RWPE1 (cell line): ENCODE measurements at places on chromosomes 6 and 20.

- no peak for DNase-seq
Observed at GRCh38 chr6:169806701-169807100, 55.3 kb downstream of the ERMARD start.

DNA sequence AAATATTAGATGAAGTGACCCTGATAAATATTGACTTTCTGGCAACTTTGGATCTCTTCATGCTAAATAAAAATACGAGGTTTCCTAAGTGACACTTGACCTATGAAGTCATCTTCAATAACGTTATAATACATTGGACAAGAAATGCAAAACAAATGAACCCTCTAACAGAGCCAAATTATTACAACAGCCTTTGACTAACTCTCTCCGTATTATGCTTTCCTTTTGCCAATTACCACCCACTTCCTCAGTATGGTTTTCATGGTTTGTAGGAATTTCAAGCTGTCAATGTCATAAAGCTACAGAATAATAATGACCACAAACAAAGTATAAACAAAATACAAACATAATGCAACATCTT, 210.5 kb downstream of the MOXD1 start:
- no peak for DNase-seq

DNA sequence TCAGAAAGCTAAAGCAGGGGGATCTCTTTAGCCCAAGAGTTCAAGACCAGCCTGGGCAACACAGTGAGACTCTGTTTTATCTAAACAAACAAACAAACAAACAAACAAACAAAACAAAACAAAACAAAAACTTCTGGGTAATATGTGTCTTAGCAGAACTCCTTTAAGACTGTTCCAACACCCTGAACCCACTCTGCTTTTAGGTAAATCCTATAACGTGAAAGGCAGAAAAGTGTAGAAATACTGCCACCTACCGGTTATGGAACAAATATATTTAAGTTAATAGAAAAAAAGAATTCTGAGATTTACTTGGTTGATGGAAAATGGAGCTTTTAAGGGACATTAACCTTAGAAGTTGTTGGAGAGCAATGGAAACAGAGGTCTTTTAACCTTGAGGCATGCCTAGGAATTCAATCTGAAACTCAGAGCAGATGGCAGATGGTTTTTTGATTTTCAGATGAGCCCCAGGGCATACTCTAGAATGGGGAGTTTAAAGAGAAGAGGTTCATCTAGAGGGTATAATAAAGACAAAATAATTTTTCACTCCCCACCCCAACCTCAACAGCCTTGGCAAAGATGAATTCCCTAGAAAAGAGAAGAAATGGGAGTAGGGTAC, 38.5 kb downstream of the SOD2 start:
- peak; percentile 32 for DNase-seq

GRCh38 chr6:12844284-12845223, 128.0 kb downstream of the PHACTR1 start:
- DNase-seq: peak; percentile 18

GRCh38 chr6:8530785-8531435, 95.6 kb upstream of the SLC35B3 start:
- no peak for DNase-seq

DNA sequence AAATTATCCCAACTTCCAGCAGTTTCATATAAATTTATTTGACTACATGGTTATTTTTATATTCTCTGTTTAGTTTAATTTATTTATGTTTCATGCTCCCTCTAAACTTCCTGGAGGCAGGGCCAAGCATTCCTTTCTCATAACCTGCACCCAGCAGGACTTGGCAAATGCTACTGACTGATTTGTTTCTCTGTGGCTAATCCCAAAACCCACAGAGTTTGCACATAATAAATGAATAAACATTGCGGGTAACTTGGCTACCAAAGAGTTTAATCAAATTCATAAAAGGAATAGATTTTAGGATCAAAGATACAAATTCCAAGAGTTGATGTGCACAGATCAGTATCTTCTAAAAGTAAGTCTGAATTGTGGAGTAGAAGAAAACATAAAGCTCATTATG, 239.5 kb downstream of the SLC35F1 start:
- DNase-seq: no peak

DNA sequence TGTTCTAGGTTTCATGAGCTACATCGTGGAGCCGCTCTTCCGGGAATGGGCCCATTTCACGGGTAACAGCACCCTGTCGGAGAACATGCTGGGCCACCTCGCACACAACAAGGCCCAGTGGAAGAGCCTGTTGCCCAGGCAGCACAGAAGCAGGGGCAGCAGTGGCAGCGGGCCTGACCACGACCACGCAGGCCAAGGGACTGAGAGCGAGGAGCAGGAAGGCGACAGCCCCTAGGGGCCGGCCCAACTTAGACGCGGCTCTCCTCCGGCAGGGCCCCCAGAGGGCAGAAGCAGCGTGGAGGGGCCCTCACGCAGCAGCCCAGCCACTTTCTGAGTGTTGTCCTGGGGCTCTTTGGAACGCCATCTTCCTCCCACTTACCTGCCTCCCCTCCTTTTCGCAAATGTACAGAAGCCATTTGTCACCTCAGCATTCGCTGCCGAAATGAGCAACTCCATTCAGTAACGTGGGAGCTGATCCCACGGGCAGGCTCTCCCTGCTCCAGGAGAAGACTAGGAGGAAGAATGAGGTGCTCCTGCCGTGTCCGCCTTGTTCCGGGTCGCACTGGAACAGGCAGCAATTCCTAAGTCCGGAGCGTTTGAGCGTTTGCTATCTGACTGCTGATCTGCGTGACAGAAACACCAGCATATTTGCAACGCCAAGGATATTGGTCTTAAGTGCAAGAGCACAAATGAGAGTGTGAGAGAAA, 58.4 kb downstream of the MTFR2 start:
- no peak for DNase-seq

DNA sequence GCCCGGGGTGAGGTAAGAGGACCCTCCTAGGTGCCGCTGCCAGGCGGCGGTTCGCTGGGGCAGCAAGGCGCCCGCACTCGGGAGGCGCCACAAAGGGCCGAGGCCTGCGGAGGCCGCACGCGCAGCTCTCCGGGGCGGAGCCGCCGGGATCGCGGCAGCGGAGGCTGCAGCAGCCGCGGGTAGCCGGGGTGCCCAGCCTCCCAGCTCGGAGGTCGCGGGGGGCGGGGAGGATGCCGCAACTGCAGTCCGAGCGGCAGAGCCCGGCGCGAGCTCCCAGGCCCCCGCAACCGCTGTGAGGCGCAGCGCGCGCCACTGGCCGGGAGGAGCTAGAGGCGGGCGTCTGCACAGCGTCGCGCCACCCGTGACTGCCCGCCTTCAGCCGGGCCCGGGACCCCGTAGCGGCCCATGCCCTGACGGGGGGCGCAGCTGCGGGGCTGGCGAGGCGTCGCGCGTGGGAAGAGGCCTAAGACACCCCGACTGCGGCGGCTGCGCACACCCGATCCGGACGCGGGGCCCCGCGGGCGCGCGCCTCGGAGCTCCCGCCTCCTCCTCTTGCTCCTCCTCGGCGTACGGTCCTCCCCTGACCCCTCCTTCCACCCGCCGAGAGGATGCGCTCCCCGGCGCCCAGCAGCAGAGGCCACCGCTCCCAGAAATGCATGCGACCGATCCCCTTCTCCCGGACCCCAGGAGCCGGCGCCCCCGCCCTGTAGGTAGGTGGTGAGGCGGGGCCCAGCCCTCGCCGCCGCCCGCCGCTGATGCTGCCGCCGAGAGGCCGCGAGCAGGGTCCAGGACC, at the start of gene NCOA7:
TSS of gene NCOA7 (plus strand) at position 603 of the 793 bp plus-strand sequence. CDS start 24,395 bp downstream, outside the sequence.
- peak; percentile 62 for DNase-seq

DNA sequence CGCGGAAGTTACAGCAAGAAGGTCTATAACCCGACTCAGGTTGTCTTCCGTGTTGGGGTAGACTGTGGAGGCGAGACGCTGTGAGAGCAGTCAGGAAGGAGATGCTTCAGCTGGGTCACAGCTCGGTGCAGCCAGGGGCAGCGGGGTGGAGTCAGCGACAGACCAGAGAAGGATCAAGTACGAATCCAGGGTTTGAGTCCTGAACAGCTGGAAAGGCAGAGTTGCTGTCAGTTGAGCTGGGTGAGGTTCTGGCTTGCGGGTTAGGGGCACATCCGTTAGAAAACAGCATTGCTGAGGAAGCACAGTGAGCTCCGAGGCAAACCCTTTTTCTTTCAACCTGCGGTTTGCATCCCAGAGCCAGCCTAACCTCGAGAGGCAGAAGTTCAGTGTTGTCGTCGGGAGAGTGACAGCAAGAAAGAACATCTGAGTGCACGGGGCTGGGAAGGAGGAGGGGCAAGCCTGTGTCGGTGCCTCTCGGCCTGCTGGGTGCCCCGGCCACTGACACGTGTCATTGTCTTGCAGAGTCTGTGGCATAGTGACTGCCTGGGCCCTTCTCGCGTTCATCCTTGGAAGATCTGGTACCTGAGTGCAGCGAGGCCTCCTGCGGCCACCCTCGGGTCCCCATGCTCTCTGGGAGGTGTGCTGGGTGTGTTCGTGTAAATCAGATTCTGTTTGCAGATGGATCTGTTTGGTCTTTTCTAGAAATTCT, 20.0 kb downstream of the PNLDC1 start:
- no peak for DNase-seq

GRCh38 chr6:135087803-135088202, 33.2 kb upstream of the HBS1L start:
- DNase-seq: no peak

- no peak for DNase-seq
Observed at GRCh38 chr6:36998723-36999038, 6.8 kb upstream of the FGD2 start.

DNA sequence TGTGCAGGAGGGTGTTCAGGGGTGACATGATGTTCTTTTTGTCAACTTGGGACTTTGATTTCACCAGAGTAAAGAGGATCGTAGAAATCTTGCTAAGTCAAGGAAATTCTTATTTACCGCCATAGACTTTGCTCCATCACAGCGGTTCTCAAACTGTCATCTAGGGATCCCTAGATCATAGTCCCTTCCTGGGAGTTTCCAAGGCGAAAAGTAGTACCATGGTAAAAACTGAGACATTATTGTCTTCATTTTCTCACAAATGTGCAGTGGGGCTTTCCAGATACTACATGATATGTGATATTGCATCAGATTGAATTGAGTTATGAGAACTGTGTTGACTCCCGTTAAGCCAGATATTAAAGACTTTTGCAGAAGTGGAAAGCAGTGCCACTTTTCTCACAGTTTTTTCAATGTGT, 79.7 kb downstream of the JARID2 start:
- DNase-seq: no peak

DNA sequence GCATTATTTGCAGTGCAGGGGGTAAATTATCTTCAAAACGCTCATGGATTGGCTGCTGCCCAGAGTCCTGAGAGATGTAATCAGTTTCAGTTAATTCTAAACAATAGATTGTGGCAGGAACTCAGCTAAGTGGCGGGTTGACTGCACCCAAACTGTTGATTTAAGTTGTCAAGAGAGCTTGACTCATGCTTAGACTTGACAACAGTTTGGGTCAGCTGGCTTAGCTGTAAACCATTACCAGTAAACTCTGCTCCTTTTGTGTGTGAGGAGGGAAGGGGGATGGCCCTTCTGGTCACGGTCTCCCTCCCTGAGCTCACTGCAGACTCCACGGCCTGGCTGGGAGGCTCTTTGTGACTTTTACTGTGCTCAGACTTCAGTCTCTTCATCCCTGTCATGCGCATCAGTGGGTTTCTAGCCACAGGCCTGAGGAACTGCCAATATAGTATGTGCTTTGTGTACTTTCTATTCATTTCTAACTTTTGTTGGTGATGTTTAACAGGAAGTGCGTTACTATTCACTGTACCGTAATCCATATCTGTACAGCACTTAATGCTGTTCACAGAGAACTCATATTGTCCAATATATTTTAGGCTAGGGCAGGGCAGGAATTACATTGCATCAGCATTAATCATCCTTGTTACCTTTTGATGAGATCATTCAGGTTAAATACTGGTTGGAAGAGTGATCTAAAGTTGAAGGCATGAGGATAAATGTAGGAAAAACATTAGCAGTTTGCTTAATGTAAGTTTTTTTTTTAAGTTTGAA, 488.3 kb downstream of the CDKAL1 start:
- peak; percentile 73 for DNase-seq

DNA sequence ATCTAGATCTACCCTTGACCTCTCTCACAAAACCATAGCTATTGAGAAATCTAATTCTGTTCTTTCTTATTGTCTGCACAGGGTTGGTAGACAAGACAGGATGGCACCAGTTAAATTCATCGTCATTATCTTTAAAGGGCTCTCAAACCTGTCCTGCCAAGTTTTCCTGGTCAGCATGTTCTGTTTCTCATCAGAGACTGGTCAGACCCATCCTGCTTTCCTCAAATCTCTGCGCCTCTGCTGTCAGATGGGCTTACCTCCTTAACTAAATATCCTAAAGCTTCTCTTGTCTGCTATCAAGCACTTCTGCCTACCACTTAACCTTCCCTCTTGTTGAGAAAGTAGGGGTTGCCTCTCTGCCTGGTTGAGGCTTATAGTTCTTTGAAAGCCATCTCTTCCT, 125.2 kb downstream of the MYO6 start:
- DNase-seq: no peak

DNA sequence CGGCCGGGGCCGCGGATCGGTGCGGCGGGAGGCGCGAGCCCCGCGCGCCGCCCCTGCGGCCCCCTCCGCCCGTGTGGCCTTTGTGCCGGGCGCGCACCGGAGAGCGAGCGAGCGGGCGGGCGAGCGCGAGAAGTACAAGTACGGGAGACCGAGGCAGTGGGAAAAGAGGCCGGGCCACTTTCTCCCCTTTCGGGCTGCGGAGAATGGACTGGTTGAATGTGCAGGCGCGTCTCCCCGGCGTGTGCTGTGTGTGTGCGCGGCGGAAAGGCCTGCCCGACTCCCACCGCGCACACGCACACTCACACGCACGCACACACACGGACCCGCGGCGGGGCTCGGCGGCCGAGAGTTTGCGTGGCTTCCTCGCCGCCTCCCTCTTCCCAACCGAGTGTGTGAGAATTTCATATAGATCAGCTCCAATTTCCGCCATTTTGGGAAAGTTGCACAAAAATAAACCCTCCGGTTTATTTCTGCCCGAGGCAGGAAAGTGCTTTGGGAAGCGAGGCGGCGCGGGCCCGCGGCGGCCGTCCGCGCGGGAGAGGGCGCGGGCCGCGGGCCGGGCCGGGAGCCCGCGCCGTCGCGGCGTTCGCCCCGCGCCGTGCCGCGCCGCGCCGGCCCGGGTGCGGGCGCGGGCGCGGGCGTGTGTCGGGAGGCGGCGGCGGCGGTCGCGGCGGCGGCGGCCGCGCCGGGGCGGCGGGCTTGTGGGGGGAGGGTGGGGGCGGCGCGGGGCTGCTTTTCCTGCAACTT, 1.1 kb downstream of the L3MBTL3 start:
- DNase-seq: peak; percentile 20

GRCh38 chr6:153624528-153624927, 414.5 kb upstream of the OPRM1 start:
- no peak for DNase-seq

- DNase-seq: peak; percentile 34
Observed at GRCh38 chr6:56840467-56841380, 114.2 kb upstream of the BEND6 start.

GRCh38 chr6:154408891-154409500, 52.4 kb upstream of the IPCEF1 start:
- DNase-seq: peak; percentile 46

GRCh38 chr20:14312001-14312400, 25.4 kb downstream of the FLRT3 start:
- no peak for DNase-seq

DNA sequence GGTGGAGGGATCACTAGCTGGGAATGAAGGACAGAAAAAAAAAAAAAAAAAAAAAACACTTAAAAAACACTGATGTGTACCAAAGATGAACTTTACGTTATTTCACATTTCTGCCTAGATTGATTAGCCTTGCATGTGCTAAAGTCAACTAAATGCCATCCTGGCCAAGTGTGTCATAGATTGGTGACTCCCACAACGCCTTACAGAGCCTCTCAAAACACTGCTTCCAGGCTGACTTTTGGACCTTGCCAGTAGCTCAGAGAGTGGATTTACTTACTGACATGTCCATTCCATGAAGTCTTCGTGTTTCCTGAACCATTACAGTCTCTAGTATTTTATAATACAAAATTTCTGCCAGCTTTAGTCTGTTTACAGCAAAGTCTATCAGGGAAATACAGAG, 40.5 kb downstream of the RBL1 start:
- DNase-seq: no peak
